Spinal cord (tissue), 10 donors: ENCODE measurements at places on chromosomes 1 and 21.

DNA sequence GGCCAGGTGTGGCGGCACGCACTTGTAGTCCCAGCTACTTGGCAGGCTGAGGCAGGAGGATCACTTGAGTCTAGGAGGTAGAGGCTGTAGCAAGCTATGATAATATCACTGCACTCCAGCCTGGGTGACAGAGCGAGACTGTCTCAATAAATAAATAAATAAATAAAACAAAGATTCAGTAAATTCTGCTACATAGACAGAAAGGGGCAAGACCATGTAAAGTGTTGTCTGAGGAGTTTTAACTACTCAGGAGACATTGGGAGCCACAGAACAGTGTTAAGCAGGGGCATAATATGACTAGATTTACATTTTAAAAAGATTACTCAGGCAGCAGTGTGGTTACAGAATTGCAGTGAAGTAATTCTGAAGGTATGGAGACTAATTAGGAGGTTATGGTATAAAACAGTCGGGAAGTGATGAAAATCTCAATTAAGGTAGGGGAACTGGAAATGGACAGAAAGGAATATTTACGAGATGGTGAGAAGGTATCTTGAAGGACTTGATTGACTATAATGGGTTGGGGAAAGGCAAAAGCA is 94.7 kb downstream of the ATP1B1 start:
- no peak for DNase-seq

DNA sequence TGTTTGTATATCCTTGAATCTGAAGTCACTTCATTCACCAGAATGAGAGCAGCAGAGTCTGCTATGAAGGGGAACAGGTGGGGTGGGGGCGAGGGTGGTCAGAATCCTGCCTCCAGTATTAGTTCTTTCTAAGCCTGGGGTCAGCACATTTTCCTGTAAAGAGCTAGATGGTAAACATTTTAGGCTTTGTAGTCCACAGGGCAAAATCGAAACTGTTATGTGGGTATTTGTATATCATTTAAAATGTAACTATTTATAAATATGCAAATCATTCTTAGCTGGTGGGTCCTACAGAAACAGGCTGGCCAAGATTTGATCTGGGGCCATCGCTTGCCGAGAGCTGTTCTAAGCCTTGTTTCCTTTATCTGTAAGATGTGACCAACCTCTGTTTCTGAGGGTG is 96.0 kb downstream of the IGSF21 start:
- DNase-seq, result no peak

DNA sequence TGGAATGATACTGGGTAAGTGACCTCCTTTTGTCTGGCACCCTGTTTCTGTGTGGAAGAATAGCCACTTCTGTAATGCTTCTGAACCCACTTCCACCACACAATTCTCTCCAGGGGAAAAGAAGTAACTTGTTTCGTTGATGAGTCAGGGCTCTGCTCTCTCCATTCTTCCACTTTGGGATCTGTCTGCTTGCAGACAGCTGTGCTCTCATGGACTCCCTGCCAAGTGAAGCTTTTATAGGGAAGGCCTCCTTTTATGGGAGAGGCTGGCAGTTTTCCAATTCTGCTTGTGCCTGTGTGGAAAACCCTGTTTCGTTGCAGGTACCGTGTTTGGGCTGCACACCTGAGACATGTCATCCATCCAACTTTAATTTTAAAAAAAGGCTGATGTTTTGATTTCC is 130.7 kb downstream of the GIPC2 start:
- DNase-seq, result peak; percentile 57

- no peak for DNase-seq
Observed at GRCh38 chr1:54763816-54764132, 549 bp downstream of the PARS2 start.
